Stimulated activated CD8-positive, alpha-beta memory T cell treated with anti-CD3 and anti-CD28 coated beads, Interleukin-15, amount 100 ng/mL, for 24 hours (primary cell): ENCODE measurements at places on chromosomes 2 and 18.

DNA sequence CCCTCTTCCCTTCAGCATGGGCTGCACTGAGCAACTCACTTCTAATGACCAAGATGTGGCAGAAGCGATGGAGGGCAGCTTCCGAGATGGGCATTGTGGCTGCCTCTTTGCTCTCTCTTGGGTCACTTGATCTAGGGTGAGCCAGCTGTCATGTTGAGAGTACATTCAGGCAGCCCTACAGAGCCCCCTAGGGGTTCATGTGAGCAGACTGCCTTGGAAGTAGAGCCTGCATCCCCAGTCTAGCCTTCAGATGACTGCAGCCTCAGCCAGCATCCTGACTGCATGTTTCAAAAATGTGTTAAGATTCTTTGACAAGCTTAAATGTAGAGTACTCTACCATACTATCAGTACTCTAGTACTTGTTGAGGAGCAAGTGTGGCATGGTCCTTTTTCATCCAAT is 143.9 kb downstream of the NCK2 start:
- DNase-seq = no peak

DNA sequence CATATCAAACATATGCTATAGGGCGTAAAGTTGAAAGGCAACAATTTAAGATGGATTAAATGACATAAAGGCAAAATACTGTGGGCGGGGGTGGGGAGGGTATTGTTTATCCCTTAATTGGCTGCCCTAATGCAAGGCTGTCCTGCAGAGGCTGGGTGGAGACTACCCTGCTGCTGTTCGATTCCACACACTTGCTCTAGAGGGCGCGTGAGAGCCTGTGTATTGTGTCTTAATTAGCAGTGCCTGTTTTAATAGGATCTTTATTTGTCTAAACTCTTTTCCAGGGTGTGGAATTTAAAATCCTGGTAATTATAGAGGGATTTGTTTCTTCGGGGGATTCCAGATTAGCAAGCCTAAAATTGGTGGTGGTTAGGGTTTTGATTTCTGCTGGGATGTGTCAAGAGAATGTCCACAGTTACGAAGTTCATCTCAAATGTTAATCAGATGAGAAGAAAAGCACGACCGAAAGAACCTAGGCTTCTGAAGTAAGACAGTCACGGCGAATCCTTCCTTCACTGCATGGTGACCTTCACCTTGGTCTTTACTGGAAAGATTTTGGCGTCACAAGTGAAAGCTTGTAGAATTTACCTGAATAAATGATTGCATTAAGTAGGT is 103.5 kb upstream of the MAP3K20 start:
- no peak for DNase-seq

DNA sequence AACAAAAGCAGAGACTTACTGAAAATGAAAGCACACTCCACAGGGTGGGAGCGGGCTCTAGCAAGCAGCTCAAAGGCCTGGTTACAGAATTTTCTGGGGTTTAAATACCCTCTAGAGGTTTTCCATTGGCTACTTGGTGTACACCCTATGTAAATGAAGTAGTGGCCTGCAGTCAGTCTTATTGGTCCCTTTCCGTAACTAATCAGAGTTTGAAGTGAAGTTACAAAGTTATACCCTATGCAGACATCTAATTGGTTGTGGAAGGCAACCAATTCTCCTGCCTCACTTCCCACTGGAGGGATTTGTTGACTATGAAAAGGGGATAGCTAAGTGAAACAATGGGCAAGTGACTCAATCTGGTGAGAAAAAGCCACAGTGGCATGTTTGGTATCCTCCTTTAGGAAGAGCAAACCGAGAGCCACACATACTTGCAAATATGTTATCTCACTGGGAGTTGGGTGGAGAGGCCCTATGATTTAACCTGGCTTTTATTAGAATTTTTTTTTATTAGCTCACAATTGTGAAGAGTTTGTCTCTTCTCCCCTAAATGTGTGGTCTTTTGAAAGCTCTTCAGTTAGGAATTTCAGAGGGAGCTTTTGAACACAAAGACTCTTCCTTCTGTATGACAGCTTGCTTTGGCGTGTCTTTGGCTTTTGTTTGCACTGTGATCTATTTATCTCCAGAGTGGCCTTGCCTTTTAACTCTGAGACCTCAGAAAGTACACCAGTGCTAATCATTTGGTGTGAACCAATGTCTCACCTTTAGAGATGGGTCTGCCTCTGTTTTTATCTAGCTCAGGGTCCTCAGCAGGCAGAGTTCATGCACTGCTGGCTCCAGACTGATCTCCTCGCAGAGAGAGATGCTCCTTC is 69.6 kb downstream of the MAP4K4 start:
- no peak for DNase-seq

DNA sequence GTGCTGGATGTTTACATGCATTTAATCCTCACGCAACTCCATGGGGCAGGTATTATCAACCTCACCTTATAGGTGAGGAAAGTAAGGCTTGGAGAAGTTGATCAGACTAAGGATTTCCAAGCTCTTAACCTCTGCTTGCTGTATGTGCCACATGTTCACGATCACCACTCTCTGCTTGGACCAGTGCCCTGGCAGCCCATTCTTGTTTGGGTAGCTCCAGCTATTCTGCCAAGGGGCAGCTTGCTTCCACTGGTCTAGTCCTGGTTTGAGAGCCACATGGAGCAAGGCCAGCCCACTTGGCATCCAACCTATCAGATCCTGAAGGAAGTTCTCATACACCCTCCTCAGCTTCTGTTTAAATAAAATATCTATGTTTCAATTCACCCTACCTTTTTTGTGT is 14.3 kb downstream of the PLB1 start:
- no peak for DNase-seq

- no peak for DNase-seq
Measured at GRCh38 chr18:76979111-76979751, 153.4 kb downstream of the MBP start.

DNA sequence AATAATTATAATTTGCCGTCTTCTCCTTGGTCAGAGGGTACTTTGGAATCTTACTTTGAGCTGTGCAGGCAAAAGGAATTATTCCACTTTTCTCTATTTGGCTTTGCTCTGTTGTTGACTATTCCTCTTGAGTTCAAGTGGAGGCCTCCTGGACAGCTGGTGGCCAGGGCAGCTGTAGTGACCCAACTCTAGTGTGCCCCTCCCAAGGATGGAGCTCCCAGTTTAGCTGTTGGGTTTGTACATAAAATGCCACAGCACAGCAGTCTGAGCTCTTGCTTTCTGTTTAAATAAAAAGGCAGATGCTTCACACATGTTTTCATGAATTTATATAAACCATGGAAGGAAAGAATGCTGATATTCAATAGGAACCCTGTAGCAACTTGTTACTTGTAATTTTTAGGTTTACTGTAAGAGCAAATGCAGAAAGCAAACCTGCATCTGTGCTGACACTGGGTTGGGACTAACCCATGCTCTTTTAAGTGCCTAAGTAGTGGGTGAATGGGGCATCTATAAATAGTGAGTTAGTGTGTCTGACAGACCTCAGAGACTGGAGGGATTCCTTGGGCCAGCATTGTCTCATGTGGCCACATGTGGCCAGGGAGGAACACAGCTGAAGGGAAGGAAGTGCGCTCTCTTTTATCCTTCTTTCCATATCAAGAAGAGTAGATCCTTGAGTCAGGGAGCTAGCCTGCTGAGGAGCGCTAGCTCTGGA is 121.8 kb downstream of the FHOD3 start:
- no peak for DNase-seq

GRCh38 chr2:85151026-85151425 is 17.8 kb downstream of the TCF7L1 start:
- no peak for DNase-seq

GRCh38 chr2:152715854-152716428 is 1.3 kb downstream of the PRPF40A start:
- DNase-seq = no peak

DNA sequence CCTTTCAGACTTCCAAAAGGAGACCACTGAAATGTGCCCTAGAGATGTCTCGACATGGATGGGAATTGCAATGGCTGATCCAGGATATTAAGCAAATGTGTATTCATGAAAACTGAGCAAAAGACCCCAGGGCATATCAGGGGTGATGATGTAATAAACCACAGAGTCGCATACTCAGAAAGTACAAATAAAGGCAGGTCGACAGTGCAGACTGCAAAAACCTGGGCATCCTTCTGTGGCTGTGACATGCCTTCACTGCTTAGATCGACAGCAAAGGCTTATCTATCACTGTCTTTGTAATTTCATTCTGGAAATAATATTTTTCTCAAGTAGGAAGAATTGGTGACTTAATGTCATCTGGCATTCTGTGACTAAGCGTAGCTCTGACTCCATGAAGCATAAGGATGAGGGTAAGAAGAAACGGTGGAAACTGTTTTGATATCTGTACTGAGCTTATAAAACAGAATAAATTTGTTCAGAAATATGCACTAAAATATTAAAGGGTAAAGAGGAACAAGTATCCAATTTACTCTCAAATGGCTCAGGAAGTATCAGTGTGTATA is 115.6 kb upstream of the NRP2 start:
- no peak for DNase-seq

- no peak for DNase-seq
Measured at GRCh38 chr2:182767578-182767977, 51.5 kb downstream of the DNAJC10 start.

DNA sequence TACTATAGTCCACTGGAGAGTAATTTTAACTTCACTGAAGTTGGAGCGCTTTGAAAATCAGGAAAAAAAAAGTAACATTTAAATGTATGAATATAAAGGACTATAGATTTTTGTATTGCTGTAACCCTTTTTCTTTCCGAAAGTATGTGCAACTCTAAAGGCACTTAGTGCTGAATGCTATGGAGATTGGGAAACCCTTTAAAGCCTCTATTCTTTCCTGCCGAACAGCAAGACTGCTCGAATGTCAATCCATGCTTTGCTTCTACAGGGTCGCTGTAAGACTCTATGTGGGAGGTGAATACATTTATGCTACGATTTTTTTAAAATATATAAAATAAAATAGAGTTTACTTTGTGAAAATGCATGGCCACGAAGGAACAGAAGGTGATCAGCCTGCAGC is 825 bp downstream of the GRB14 start:
- DNase-seq = no peak

DNA sequence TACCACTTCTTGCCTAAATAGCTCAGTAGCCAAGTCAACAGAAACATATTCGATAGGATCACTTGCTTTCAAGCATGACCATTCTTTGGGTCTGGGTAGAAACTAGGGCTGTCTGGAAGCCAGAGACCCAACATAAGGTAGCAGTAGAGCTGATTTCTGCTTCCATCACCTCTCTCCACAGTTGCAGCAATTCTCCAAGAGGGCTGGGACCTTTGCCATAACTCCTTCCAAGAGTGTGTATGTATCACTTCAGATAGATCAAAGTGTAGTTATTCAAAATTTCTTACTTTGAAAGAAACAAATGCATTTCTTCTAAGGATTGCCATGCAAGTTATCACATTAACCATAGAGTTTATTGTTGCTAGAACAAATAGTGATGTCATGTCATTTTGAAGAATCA is 172.0 kb upstream of the GALNT5 start:
- DNase-seq = no peak

- DNase-seq = no peak
Measured at GRCh38 chr18:22330508-22330907, 87.2 kb downstream of the CTAGE1 start.

- no peak for DNase-seq
Measured at GRCh38 chr2:43459446-43460173, 136.2 kb downstream of the THADA start.

- DNase-seq = no peak
Measured at GRCh38 chr2:104772996-104773395, 80.9 kb upstream of the POU3F3 start.

DNA sequence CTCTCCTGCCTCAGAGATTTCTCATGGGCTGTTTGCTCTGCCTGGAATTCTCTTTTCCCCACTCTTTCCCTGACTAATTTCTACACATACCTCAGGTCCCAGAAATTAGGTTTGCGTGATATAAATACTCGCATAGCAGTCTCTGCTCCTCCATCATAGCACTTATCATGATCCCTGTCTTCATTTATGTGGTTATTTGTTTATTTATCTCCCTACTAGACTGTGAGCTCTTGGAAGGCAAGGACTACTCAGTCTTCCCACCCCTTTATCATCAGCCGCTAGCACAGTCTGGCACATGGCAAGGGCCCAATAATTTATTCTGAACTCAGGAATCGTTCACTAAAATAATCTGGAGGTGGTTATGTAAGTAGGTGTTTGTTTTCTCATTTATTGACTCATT is 79.3 kb downstream of the ADCYAP1 start:
- no peak for DNase-seq

DNA sequence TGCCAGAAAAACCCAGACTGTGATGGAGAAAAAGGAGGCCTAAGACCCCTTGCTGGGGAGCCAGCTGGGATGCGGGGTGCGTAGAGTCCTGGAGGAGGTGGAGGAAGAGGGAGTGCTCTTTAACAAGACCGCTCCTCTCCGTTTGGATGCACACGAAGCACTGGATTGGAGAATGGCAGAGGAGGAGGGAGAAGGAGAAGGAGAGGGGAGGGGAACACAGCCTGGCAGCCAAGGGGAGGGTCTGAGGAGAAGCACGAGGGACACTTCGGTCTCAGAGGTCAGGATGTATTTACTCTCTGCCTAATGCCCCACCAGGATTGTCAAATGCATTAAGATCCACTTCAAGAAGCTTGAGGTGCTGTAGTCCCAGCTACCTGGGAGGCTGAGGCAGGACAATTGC is 42.0 kb upstream of the SLC35G4 start:
- DNase-seq = no peak

GRCh38 chr2:41000374-41000773 is 548.5 kb upstream of the SLC8A1 start:
- DNase-seq = no peak

DNA sequence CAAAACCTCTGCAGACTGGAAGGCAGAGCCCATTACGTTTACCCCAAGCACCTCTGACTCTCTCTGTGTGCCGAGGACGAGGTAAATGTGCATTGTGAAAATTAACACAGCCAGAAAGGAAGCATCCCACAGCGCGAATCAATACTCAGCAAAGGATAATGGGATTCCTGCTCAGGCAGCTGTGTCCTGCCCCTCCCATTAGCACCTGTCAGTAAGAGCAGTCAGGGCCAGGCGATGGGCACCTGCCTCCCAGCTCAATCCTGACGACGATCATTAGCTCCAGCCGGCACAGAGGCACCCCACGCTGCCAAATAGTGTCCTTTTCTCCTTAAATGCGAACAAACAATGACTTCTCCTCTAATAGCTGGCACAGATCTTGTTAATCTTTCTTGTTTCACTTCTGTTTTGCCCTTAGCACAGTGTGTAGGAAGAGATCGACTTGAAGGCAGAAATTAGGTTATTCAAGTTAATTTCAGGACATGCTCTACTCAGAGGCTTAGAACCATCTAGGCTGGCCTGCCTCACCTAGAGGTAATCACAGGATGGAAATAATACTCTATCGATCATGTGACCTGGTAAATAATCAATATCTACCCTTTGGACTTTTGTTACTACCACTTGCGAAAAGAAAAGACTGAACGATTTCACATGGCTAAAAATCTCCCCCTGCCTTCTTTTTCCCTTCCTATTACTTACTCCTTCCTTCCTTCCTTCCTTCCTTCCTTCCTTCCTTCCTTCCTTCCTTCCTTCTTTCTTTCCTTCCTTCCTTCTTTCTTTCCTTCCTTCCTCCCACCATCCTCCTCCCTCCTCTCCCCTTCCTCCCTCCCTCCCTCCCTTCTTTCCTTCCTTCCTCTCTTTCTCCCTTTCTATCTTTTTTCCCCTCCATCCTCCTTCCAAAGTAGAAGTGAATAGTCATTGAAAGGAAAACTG is 487.9 kb upstream of the ID2 start:
- DNase-seq = no peak

GRCh38 chr2:226338825-226339224 is 460.8 kb downstream of the IRS1 start:
- DNase-seq = no peak

GRCh38 chr18:42514512-42514911 is 559.5 kb downstream of the PIK3C3 start:
- no peak for DNase-seq

- no peak for DNase-seq
Measured at GRCh38 chr18:13893418-13893760, 21.9 kb downstream of the MC2R start.

- no peak for DNase-seq
Measured at GRCh38 chr2:181614874-181615638, 41.8 kb downstream of the CERKL start.
